IMR-90 (cell line): ENCODE measurements at places on chromosomes 3 and 15. TPM values are rescaled to one million over a fixed set of nuclear protein-coding genes. Genes with fewer than 3 reads are reported as not detected.
A peak's percentile ranks its signal among the peaks of the same experiment; 100 is the strongest.

The MLF1 gene
- total RNA-seq: 5.2 and 7.5 TPM in 2 replicates

GRCh38 chr3:114418724-114419543 lies 125.1 kb downstream of the TIGIT start:
- DNase-seq: peak; percentile 95

The LAMB2 gene
- 179 and 213 TPM in 2 replicates for total RNA-seq

- peak; percentile 41 for DNase-seq
Observed at GRCh38 chr3:64739971-64740631, 52.3 kb upstream of the ADAMTS9 start.

The B2M gene
- 716 and 895 TPM in 2 replicates for total RNA-seq

DNA sequence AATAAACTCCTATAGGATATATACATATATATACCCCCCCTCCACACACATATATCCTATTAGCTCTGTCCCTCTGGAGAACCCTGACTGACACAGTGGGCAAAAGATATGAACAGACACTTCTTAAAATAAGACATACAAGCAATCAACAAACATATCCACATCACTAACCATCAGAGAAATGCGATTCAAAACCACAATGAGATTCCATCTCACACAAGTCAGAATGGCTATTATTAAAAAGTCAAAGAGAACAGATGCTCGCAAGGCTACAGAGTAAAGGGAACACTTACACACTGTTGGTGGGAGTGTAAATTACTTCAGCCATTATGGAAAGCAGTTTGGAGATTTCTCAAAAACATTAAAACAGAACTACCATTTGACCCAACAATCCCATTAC lies 46.2 kb upstream of the ARHGEF26 start:
- no peak for DNase-seq
